ENCODE measurements at places on chromosomes 1 and 21.

GRCh38 chr1:147758379-147759100 lies 1.9 kb downstream of the GJA5 start:
- no peak for DNase-seq

- no peak for DNase-seq
These were observed 45.9 kb upstream of the TNFSF4 start for GRCh38 chr1:173253046-173253445.

GRCh38 chr1:64248065-64248464 lies 44.6 kb downstream of the UBE2U start:
- no peak for DNase-seq

- DNase-seq, result no peak
These were observed 160.9 kb upstream of the FMN2 start for GRCh38 chr1:239930686-239931262.

DNA sequence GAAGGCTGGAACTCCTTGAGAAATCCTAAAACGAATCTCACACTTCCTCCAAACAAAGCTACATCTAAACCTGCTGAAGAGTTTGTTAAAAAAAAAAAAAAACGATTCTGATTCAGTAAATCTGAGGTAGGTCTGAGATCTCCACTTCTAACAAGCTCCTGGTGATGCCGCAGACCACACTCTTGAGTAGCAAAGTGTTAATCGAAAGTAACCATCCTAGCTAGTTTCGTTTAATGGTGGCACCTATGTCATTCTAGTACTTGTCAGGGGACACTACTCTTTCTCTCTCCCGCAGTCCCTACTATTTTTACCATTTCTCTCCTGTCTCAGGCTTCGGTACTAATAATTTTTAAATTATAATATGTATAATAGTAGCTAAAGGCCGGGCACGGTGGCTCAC lies 2.1 kb downstream of the CLCC1 start:
- DNase-seq, result no peak

GRCh38 chr1:59025898-59026426 lies 242.1 kb upstream of the JUN start:
- DNase-seq, result no peak

GRCh38 chr1:117897551-117897950 lies 31.9 kb downstream of the GDAP2 start:
- no peak for DNase-seq

DNA sequence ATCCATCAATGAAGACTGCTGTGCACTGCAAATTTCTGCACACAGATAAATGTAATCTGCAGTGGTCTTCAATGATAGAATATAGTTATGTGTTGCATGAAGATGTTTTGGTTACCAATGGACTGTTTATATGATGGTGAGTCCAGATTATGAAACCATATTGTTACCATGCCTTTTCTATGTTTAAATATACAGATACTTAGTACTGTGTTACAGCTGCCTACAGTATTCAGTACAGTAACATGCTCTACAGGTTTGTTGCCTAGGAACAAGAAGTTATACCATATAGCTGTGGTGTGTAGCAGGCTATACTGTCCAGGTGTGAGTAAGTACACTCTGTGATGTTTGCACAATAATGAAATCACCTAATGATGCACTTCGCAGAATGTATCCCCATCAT lies 40.8 kb downstream of the SORT1 start:
- DNase-seq, result no peak

- DNase-seq, result no peak
These were observed 26.7 kb upstream of the CYP4X1 start for GRCh38 chr1:46996659-46997281.

DNA sequence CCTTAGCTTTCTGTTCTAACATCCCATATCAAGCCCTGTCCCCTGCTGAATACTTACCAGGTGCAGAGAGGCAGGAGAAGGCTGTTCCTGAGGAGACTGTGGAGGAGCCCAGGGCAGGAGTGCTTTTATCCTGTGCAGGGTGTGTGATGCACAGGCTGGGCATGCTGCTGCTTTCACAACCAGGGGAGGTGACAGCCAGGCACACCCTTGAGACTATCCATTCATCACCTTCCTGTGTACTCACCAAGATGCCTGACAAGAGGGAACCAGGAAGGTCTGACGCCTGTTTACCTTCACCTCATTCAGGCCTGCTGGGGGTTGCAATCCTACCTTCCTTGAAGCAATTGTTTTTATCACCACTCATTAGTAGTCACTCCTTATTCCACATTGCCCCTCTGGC lies at the start of gene LCE3E:
LCE3E (minus strand) TSS at position 100 of the 400 bp plus-strand sequence. CDS start 572 bp downstream, outside the sequence.
- DNase-seq, result no peak

- no peak for DNase-seq
These were observed 23.6 kb upstream of the PIGC start for GRCh38 chr1:172467446-172467845.

- no peak for DNase-seq
These were observed 228.6 kb downstream of the GRIK1 start for GRCh38 chr21:29711236-29711635.

DNA sequence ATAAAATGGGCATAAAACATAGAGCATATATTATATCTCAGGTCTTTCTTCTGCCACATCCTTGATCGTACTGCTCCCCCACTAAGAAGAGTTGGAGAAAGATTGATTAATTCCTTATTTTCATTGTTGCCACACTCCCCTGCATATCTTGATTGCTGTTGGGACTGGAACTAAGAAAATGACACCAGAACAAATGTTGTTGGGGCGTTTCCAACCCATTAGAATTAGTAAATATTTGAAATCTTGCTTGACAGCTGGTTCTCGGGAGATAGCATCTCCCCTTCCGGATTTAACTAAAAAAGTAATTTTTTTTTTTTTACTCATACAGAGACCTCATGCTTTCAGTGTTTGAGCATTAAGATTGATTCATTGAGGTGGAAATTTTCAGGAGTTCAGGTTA lies 493.0 kb upstream of the PLXNA2 start:
- DNase-seq, result no peak

DNA sequence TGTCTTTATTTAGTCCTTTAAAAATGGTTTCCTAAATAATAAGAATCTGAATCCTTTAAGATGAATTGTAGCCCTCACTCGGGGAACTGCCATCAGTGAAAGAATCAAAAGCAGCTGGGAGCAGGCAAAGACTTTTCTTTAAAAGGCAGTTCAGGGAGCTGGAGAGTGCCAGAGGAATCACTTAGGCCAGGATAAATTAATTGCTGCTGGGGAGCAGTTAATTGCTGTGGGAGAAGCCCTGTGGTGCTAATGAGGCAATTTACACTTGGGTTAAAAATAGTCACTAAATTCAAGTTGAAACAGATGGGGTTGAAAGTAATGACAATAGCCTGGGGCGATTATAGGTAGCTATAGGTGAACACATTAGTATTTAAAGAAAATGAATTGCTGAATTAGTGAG lies 38.7 kb upstream of the COL24A1 start:
- no peak for DNase-seq
